Stimulated activated CD4-positive, alpha-beta T cell treated with anti-CD3 and anti-CD28 coated beads, Interleukin-4, amount 100 ng/mL, for 4 hours (primary cell): ENCODE measurements at places on chromosomes 13 and 19.

- no peak for DNase-seq
These were observed 10.1 kb downstream of the YIPF2 start for GRCh38 chr19:10918359-10918758.

DNA sequence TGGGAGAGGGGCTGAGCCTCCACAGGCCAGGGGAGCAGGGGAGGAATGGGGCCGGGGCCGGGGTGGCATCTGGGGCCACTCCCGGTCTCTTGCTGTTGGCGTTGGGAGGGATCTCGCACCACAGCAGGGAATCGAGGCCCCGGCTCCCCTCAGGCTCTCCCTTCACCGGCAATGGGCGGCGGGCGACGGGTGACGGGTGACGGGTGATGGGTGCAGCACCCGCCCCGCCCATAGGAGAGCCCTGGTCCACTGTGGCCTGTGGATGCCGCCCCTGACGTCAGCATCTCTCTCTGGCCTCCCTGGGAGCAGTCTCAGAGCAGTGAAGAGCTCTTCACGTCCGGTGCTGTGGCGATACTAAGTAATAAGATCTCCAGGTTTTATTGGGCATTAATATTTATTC, 133.6 kb downstream of the KDM4B start:
- DNase-seq = no peak

DNA sequence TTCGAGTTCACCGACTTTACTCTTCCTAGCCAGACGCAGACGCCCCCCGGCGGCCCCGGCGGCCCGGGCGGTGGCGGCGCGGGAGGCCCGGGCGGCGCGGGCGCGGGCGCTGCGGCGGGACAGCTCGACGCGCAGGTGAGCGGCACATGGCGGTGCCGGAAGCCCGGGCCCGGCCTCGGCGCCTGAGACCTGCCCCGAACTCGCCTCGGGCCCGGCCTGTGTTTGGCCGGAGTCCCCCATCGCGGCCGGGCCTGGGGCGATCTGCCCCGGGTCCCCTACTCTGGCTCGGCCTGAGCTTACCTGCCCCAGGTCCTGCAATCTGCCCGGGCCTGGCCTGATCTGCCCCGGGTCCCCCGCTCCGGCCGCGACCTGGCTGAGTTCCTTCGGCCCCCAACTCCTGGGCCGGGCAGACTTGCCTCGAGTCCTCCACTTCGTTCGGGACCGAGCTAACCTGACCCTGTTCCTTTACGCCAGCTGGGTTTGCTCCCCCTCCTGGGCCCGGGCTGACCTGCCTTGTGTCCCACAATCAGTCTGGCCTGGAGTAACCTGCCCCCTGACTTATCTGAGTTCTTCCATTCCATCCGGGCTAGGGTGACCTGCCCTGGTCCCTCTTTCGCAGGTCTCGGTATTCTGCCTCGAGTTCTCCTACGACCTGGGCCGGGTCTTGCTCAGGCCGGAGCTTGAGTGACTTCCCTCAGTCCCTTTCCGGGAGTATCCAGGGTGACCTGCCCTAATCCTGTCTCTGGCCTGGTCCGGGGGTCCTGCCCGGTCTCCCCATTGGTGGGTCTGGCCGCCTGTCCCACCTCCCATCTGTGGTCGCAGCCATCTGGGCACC, 764 bp downstream of the UPF1 start:
- peak; percentile 18 for DNase-seq

DNA sequence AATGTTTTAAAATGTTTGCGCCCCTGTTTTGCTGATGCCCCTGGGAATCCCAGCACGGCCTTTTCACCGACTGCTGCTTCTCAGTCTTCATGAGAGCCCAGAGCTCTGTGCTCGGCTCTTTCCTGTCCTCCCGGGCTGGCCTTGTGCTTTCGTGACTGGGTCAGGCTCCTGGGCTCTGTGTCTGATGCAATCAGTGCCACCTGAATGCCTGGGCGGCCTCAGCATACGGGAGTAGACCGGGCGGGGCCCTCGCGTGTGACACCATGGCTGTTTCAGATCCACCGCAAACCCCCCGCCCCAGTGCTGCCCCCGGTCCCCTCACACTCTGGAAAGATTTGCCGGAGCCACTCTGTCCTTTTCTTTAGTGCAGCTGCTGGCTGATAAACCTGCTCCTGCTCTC, 21.4 kb downstream of the PABPC3 start:
- DNase-seq = no peak

GRCh38 chr19:48905664-48906063, 5.6 kb downstream of the NUCB1 start:
- no peak for DNase-seq

GRCh38 chr19:31448221-31448657, 99.0 kb upstream of the TSHZ3 start:
- no peak for DNase-seq

GRCh38 chr13:32443111-32443510, 15.2 kb upstream of the N4BP2L1 start:
- DNase-seq = peak; percentile 18

- DNase-seq = no peak
These were observed 463.3 kb downstream of the ITGBL1 start for GRCh38 chr13:101915755-101916107.

DNA sequence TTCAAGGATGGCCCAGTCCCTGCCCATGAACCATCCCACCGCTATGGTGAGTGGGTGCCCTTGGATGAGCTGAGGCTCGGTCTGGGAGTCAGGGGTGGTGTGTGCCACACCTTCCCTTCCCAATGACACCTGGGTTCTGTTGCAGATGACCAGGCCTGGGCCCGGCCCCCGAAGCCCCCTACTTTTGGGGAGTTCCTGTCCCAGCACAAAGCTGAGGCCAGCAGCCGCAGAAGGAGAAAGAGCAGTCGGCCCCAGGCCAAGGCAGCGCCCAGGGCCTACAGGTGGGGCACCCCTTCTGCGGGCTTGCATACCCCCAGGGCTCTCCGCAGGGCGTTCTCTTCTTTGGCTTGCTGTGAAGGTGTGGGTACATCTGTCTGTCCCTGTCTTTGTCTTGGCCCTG, 4.3 kb upstream of the INAFM1 start:
- no peak for DNase-seq

DNA sequence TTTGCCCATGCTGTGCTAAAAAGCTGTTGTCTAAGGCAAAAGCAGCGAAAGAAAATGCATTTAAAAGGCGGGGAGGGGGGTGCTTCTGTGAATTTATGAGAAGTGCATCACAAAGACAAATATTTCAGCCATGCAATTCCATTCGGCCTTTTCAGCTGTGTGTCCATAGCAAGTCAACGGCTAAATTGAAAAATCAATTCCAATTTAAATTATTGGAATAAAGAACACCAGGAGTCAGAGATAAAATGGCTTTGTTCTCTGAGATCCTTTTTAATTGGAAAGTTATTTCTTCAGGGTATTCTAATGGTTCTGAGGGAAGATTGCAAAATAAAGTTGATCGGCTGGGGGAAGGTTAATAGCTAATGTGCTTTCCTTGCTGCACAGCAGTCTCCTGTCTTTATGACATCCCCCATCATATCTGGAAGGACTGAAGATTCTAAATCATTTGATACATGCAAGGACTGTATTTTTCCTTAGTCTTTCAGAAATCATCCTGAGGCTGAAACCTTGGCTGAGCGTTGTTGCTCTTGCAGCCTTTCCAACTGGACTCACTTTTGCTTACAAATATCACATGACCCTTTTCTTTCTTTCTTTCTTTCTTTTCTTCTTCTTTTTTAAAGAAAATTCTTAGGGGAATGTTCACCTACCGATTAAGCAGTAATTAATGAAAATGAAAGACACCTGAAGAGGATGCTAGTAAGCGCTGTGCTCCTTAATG, 647.1 kb downstream of the DACH1 start:
- no peak for DNase-seq

- DNase-seq = no peak
These were observed 945.0 kb upstream of the PCDH20 start for GRCh38 chr13:62360609-62361008.

- peak; percentile 62 for DNase-seq
These were observed 25.9 kb downstream of the MPND start for GRCh38 chr19:4369109-4369887.

- DNase-seq = no peak
These were observed 61.3 kb upstream of the LRCH1 start for GRCh38 chr13:46491641-46492040.

- no peak for DNase-seq
These were observed 1.7 kb upstream of the ZNF865 start for GRCh38 chr19:55603581-55604292.

DNA sequence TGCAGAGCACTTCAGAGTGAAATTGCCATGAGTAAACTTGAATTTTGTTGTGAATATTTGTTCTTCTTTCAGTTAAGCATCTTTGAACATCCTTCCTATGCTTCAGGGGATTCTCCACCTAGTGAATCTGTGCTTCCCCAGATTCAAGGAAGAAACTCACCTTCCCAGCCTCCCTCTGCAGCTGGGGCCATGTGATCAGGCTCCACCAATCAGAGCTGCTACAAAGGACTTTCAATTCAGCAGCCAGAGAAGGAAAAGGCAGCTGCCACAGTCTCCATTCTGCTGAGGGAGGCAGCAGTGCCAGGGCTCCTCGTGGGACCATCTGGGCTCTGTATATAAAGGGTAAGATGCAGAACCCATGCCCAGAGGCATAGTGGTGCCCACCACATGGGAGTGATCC, 89.7 kb upstream of the SIAH3 start:
- DNase-seq = no peak

DNA sequence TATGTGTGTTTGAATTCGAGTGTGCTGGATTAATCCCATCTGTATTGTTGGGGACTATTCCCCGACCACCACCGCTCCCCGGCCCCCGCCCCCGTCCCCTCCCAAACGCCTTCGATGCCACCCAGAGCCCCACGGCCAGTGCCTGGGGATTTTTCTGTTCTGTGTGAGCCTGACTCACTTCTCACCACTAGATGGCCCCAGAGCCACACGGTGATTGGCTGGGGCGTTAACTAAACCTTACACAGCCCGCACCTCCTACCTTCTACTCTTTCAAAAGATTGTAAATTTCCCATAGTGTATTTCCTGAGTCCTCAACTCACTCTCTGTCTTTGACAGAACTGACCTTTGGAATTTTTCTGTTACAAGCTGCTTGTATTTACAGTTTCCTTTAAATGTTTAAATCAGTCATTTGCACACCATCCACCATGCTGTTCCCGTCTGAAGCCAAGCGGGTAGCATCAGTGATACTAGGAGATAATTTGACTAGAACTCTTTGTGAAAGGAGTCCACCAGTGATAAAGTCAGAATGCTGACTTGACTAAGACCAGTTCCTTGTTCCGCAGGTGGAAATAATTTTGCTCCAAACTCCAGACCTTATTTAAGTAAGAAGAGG, 61.4 kb downstream of the RFX2 start:
- peak; percentile 68 for DNase-seq

GRCh38 chr13:31037874-31038500, 105.5 kb downstream of the TEX26 start:
- DNase-seq = no peak

GRCh38 chr19:29529646-29530539, 4.1 kb downstream of the VSTM2B start:
- no peak for DNase-seq

- DNase-seq = no peak
These were observed 199.0 kb downstream of the GGACT start for GRCh38 chr13:100389617-100390016.

DNA sequence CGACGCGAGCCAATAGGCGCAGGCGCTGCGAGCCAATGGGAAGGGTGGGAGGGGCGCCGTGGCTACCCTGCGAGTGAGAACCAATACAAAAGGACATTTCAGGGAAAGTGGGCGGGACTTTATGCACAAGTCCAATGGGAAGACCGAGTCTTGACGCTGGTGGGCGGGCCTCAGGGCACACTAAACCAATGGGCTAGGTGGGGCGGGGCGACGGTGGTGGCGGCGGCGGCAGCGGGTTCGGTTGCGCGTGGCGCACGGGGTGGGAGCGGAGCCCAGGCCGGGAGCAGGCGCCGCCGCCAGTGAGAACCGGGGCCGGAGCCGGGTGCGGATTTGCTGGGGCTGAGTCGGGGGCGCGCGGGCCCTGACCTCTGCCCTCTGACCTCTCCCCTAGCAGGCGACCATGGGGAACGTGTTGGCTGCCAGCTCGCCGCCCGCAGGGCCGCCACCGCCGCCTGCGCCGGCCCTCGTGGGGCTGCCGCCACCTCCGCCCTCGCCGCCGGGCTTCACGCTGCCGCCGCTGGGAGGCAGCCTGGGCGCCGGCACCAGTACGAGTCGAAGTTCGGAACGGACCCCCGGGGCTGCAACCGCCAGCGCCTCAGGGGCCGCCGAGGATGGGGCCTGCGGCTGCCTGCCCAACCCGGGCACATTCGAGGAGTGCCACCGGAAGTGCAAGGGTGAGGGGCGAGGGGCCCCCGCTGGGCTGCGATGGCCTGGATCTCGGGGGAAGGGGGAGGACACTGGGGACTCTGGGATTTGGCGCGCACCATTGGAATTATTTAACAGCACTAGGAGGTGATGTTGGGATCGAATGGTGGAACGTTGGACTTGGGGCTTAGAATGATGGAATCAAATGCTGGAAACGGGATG, at the start of gene TOMM40:
Gene TOMM40 (plus strand): TSS at position 239 of the 867 bp plus-strand sequence. CDS start 162 bp downstream, at position 401.
- DNase-seq = no peak

GRCh38 chr13:98954313-98954712, 23.6 kb downstream of the DOCK9 start:
- DNase-seq = no peak

- no peak for DNase-seq
These were observed 316.0 kb downstream of the FOXO1 start for GRCh38 chr13:40350283-40350992.

DNA sequence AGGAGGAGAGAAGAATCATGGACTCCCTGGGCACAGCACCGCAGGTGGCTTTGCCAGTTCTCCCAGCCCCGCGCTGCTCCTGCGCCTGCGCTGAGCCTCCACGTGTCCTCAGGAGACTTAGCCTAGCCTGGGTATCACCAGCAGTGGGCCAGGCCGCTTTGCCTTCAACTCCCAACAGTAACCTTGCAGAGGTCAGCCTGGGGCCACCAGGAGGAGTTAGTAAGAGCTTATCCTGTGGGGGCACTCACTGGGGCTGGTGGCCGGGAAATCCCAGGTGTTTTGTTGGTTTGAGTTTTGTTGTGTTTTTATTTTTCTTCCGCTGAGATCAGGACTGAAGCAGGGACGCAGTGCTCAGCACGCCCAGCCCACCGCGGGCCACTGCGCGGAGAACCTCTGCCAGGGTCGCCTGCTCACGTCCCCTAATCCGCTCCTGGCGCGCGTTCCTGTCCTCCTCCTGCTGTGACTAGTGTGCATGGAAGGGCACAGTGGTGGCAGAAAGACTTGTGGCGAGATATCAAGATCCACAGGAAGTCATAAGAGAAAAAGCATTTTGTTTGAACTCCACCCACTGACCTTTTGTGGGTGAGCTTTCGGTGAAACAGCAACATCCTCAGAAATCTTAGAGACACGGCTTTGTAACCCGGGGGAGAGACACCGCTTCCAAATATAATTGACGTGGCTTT, 207.4 kb upstream of the RFC3 start:
- peak; percentile 42 for DNase-seq

- DNase-seq = no peak
These were observed 518.0 kb upstream of the SGCG start for GRCh38 chr13:22662771-22663170.
